CMK (cell line): ENCODE measurements at places on chromosomes 1 and 21.

GRCh38 chr1:164625004-164625617 lies 66.1 kb downstream of the PBX1 start:
- no peak for DNase-seq

DNA sequence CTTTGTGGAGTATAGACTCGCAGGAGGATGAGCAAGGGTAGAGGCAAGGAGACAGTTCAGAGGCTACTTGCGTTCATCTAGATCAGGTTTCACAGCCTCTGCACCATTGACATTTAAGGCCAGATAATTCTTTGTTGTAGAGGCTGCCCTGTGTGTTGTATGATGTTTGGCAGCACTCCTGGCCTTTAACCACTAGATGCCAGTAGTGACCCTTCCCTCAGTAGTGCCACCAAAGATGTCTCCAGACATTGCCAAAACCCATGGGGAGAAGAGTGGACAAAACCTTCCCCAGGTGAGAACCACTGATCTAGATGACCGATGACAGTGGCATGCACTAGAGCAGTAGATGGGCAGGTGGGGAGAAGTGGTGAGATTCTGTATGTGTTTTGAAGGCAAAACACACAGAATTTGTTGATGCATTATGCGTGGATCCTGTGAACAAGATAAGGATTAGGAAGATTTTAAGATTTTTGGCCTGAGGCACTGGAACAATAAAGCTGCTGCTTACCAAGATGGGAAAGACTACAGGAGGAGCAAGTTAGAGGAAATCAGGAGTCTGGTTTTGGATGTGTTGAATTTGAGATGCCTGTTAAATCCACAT lies 9.9 kb upstream of the COG2 start:
- no peak for DNase-seq

GRCh38 chr1:78073441-78073840 lies 27.7 kb downstream of the GIPC2 start:
- DNase-seq = no peak

DNA sequence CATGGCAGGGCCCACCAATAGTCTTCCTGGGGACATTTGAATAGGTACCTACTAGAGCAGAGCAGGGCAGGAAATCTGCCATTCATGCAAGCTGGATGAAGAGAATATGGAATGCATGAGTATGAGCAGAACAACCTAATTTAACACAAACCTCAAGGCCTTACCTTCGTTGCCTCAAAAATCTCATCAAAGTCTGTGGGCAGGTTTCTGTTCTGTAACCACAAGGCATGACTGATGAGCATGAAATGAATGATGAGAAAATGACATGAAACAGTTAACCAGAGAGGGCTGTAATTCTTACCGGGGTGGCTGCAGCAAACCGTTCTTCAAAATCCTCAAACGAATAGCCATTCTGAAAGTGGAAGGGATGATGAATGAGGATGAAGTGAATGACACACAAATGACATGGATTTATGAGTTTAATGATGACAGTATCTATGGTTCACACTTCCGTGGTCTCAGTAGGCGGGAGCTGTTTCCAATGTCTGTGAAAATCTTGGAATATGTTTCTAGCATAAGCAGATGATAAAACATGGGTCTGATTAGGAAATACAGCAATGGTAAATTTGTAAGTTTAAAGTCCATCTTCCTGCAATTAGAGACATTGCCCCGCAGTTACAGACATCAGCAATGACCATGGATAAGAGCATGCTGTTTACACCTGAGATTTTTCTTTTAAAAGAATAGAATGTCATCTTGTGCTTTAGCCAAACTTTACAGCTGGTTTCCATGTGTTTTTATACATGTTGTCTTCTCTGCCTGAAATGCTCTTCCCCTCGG lies 67.6 kb upstream of the C8B start:
- no peak for DNase-seq

DNA sequence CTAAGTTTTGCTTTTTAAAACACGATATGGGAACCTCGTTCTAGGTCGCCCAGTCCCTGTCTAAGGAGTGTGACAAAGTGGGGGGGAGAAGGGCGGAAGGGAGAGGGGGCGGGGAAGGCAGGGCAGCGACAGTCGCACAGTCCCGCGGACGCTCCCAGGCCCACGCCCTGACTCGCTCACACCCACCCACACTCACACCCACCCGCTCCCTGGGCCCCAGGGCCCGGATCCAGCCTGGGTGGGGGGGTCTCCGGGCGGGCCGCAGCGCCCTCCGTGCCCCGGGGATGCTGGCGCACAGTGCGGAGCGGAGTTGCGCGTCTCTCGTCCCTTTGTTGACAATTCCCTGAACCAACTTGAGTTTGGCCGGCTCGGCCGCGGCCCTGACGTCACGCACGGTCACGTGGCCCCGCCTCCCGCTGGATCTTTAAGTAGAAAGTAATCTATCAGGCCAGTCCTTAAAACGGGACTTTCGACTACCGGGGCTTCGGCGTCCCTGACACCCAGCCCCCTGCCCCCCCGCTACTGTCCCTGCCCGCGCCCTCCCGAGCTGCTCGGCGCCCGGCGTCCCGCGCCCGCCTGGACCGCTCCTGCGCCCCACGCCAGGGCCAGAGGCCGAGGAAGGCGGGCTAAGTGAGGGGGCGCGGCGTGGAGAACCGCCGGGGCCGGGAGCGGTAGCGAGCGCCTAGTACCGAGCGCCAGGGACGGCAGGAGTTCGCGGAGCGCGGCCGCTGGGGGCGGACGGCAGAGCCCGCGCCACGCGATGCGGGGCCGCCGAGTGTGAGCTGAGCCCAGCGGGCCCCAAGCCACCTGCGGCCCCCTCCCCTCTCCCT lies at the start of gene FOXD3:
Gene FOXD3 (plus strand): TSS at position 454 of the 830 bp plus-strand sequence. CDS start 492 bp downstream, outside the sequence.
- no peak for DNase-seq

DNA sequence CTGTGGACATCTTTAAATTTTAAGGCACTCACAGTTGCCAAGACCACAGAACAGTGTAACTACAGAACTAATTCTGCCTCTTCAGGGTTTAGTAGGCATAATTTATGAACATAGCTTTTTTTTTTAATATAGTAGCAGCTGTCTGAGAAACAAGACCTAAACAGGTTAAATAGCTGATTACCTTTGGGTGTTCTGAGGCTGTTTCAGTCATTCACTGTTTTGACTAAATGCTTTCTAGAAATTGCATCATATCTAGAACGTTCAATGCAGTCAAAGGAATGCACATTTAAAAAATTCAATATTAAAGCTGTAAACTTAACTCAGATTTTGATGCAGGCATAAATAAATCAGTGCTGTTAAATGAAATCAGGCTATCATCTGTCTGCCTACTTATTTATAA lies 101.6 kb downstream of the BRINP3 start:
- DNase-seq = no peak

- no peak for DNase-seq
These were observed 2.4 kb downstream of the VPS13D start for GRCh38 chr1:12232221-12232620.
